ENCODE measurements at places on chromosomes 1 and 21. TPM values are rescaled to one million over a fixed set of nuclear protein-coding genes. Genes with fewer than 3 reads are reported as not detected.

BRDT gene
- total RNA-seq: not detected

CHI3L2 gene
- total RNA-seq: 23.4 TPM

CASQ1 gene
- total RNA-seq: 10.4 TPM

INTS7 gene
- total RNA-seq: 9.6 TPM

SMG5 gene
- 50.9 TPM for total RNA-seq

HSD3B2 gene
- total RNA-seq: not detected

KRTAP19-3 gene
- total RNA-seq: not detected

IFNGR2 gene
- 50.2 TPM for total RNA-seq

TTC22 gene
- not detected for total RNA-seq

MTARC2 gene
- total RNA-seq: 15.2 TPM

KCNK1 gene
- 6.3 TPM for total RNA-seq

POU3F1 gene
- total RNA-seq: 0.29 TPM

GDAP2 gene
- total RNA-seq: 26.1 TPM

TMEM81 gene
- total RNA-seq: 1.5 TPM

LAX1 gene
- total RNA-seq: 0.83 TPM

GALE gene
- 15.2 TPM for total RNA-seq

TAL1 gene
- 5.3 TPM for total RNA-seq

DENND2D gene
- total RNA-seq: 10.5 TPM

IL19 gene
- not detected for total RNA-seq

AIRE gene
- not detected for total RNA-seq

OR2L8 gene
- total RNA-seq: not detected

F13B gene
- total RNA-seq: not detected

LYSMD1 gene
- total RNA-seq: 7.0 TPM

CD5L gene
- 0.37 TPM for total RNA-seq

CSRP1 gene
- total RNA-seq: 1,426 TPM

SHISAL2A gene
- 0.14 TPM for total RNA-seq
